ENCODE measurements at places on chromosomes 12 and 14. TPM values are rescaled to one million over a fixed set of nuclear protein-coding genes. Genes with fewer than 3 reads are reported as not detected.

Gene CLEC1B
- total RNA-seq = not detected

Gene LGMN
- 51.0 TPM for total RNA-seq

Gene GPR162
- 1.5 TPM for total RNA-seq

Gene HIF1A
- 193 TPM for total RNA-seq

Gene LMO3
- not detected for total RNA-seq

Gene GPX2
- not detected for total RNA-seq

Gene DIP2B
- 20.2 TPM for total RNA-seq

Gene CMA1
- total RNA-seq = not detected

Measured in bladder microvascular endothelial cell (primary cell).